ENCODE measurements at places on chromosomes 4 and X. TPM values are rescaled to one million over a fixed set of nuclear protein-coding genes. Genes with fewer than 3 reads are reported as not detected.

NPY5R gene
- total RNA-seq = 2.7 TPM

TRIM75 gene
- not detected for total RNA-seq

CC2D2A gene
- total RNA-seq = 9.0 TPM

CPEB2 gene
- total RNA-seq = 7.0 TPM

FAM50A gene
- total RNA-seq = 46.1 TPM

LAP3 gene
- total RNA-seq = 49.2 TPM

TEC gene
- 0.33 TPM for total RNA-seq

CLDN34 gene
- total RNA-seq = not detected
